ENCODE measurements at places on chromosomes 3 and 15. TPM values are rescaled to one million over a fixed set of nuclear protein-coding genes. Genes with fewer than 3 reads are reported as not detected.

OR5K2 gene
- not detected for polyA plus RNA-seq

CKMT1A gene
- not detected for polyA plus RNA-seq

- no peaks in the 10 kb centered on the region for H3K36me3 ChIP-seq
- DNase-seq, result no peak
- H3K4me1 ChIP-seq, result no peaks in the 10 kb centered on the region
- no peak overlapping the region for H3K4me3 ChIP-seq
Observed at GRCh38 chr15:72074335-72075060, 43.5 kb downstream of the MYO9A start.

- H3K4me3 ChIP-seq, result no peak overlapping the region
- no peak for DNase-seq
- no peaks in the 10 kb centered on the region for H3K4me1 ChIP-seq
Observed at GRCh38 chr3:172367205-172368105, 80.8 kb downstream of the GHSR start.

DNA sequence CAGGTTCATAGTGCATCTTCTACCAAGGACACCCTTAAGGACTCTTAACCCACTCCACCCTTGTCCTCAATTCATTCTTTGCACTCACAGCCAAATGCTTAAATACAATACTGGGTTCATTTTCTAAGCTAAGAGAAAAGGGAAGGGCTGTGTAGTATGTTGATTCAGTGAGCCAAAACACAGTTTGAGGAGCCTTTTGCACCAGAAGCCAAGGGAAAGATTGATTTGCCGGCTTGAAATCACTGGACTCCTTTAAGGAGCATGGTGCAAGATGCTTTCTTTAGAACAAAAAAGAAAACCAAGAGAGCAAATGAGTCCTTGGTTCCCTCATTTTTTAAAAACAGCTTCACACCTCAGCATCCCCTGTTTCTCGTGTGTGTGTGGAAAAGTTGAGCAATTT, 47.8 kb downstream of the BOC start:
- no peaks in the 10 kb centered on the region for H3K27me3 ChIP-seq
- no peaks in the 10 kb centered on the region for H3K36me3 ChIP-seq
- peaks cover 10% of the 10 kb centered on the region for H3K4me1 ChIP-seq
- no peak overlapping the region for H3K27ac ChIP-seq

Measured in CD14-positive monocyte (primary cell).